OCI-M1 (cell line): ENCODE measurements at places on chromosomes 3 and 15.

DNA sequence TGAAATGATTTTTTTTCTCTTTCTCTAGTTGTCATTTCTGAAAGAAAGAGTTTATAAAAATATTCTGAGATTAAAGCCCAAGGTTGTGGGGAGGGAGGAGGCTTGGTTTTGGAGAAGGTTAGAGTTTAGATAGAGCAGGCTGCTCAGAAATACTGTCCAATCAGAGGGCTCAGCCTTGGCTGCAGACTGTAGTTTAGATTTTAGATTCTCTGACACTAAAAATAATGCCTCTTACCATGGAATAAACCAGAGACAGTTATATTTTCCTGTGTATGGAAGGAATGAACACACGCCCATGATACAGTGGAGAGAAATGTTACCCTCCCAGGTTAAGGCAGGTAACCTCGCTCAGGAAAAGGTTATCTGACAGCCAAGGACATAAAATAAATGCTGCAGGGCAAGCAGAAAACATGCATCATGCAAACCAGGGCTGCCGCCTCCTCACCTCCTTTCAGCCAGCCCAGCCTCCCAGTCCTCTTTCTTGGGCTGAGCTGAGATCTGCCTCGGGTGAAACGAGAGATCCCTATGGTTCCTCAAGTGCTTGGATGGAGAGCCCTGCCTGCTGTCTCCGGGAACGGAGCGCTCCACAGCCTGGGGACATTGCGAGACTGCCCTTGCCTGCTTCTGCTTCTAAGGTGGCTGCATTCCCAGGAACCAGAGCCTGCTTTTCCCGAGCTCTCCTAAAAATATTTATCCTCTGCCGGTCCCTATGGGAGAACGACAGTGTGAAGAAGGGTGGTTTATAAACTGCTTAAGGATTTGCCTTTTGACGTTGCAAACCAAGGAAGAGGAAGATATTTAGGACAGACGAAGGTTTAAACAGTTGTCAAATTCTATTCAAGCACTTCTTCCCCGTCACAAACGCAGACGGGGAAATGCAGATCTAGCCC is 848 bp downstream of the NCEH1 start:
- DNase-seq = peak; percentile 24

DNA sequence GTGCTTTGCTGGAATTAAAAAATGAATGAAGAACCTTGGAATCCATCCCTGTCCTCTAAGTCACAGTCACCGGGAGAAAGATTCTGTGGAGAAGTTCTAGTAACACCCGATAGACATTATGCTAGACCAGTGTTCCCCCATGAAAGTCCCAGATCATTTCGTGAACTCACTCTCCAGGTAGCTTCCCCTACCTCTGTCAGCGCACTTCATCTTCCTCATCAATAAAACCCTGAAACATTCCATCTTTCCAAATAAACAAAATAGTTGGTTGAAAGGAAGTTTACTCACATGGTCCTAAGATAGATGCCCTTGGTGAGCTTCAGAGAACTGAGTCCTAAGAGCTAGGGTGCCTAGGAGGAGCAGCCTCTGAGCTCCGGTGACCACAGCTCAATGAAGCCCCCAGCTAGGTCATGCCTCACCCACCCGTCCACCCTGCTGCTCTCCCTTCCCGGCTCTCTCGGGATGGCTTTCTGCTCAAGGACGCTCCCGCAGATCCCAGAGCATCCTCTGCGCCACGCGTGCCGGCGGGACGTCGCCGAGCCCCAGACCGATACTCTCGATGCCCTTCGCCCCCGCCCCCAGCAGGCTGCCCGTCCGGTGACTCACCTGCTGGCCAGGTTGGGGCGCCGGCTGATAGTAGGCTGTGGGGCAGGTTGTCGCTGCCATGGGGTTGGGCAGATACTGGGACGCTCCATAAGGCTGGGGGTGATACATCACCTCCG is 776 bp downstream of the VGLL3 start:
- DNase-seq = no peak

DNA sequence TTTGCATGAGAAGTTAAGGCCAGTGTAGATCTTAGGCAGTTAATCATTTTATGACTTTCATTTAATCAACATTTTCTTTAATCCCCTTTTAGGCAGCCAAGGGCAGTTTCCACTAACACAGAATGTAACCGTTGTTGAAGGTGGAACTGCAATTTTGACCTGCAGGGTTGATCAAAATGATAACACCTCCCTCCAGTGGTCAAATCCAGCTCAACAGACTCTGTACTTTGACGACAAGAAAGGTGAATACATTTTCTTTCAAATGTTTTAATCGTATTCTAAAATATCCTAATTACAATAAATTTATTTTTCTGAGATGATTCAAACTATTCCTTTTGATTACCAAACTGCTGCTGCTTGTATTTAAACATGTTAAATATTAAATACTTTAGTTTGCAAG is 843.2 kb downstream of the CADM2 start:
- peak; percentile 55 for DNase-seq

GRCh38 chr3:184145111-184145524 is 10.0 kb downstream of the EIF2B5 start:
- peak; percentile 18 for DNase-seq

DNA sequence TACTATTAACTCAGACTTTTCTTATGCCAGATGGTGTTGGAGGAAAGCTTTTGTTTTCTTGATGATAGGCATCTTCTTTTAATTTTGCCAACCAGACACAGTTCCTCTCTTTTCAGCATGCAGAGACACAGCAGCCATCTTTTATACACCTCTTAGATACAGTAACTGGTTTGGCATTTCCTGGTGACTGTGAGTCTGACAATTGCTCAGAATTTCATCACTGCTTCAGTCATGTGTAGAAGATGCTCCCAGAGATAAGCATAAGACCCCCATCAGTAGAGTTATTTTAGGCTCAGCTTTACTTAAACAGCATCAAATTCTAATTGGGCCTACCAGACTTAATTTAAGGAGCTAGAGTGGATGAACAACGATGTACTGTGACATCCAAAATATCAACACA is 779.0 kb downstream of the SQOR start:
- DNase-seq = no peak

GRCh38 chr15:85276508-85276907 is 103.9 kb upstream of the AKAP13 start:
- DNase-seq = no peak

- no peak for DNase-seq
Measured at GRCh38 chr3:127629467-127630403, 750 bp downstream of the PODXL2 start.

DNA sequence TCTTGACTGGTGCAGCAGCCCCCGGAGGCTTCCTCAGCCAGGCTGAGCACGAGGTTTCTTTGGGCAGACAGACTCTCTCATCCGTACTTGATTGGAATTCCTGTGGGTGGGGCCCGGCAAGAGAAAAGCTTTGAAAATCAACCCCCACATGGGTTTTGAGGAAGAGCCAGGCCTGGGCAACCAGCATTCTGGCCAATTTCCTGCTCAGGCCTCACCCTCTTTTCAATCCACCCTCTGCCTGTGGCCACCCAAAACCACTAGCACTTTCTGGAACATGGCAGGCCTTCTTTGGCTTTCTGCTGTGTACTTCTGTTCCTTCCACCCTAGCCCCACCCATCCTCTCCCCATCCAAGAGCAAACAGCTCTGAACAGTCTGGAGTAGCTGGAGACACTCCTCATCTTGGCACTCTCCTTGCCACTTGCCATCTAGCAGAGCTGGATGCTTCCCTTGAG is 5.9 kb downstream of the MYO5C start:
- no peak for DNase-seq

DNA sequence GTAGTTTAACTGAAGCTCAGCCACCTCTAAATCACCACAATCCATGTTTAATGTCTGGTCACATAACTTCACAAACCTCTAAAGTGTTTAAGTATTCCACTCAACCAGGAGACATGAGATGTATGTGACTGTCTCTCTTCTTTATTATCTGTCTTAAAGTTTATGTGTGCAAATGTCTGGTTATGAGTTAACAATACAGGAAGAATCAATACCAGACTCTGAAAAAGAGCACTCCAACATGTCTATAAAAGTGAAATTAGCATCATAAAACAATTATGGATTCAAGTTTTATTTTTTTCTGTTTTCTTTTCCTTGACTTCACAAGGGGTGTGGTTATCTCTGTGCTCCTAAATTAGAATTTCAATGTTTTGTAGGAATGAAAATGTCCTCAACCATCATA is 44.8 kb upstream of the AGBL1 start:
- DNase-seq = no peak

DNA sequence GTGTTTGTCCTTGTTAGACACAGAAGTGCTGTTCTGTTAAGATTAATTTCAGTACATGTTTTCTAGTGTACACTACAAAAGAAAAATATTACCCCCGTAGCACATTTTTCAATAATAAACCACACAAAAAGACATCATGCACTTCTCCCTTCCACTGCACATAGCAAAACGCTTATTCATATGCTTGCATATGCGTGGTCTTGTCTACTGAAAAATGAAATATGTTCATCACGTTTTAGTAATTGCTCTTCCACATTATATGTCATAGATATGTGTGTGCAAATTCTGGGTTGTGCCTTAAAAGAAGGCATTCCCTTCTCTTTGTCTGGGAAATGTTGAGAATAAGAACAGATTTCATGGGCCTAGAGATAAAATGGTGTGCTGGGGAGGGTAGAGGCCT is 353.9 kb downstream of the NSUN3 start:
- no peak for DNase-seq

- no peak for DNase-seq
Measured at GRCh38 chr3:46212101-46212500, 4.0 kb upstream of the CCR1 start.

DNA sequence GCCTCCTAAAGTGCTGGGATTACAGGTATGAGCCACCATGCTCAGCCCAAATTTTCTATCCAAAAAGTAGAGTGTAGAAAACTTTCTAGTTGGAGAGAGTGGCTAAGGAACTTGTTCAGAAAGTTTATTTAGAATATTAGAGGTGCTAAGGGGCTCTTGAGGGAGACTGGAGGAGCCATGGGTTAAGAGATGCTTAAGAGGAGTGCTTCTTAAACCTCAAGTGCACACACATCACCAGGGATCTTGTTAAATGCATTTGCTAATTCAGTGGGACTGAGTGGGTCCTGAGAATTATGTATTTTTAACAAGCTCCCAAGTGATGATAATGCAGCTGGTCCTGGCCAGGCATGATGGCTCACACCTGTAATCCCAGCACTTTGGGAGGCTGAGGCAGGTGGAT is 29.7 kb upstream of the SLMAP start:
- no peak for DNase-seq

- no peak for DNase-seq
Measured at GRCh38 chr15:62920682-62921502, 121.7 kb upstream of the TPM1 start.

DNA sequence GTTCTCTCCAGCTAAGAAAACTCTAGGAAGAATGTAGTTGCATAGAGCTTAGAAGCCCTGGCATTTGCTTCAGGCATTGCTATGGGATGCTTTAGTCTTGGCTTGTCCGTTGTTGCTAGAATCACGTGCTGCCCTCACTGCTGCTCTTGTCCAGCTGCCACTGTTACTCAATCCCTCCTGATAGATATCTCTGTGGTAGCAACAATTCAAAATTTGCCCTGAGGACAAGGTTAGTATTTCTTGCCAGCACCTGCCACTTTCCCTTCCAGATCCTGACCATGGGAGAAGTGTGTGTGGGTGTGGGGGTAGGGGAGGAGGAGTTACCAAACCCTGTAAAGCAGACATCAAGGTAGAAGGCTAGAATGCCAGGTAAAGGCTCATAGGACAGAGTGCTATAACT is 113.8 kb downstream of the PPM1L start:
- peak; percentile 63 for DNase-seq

DNA sequence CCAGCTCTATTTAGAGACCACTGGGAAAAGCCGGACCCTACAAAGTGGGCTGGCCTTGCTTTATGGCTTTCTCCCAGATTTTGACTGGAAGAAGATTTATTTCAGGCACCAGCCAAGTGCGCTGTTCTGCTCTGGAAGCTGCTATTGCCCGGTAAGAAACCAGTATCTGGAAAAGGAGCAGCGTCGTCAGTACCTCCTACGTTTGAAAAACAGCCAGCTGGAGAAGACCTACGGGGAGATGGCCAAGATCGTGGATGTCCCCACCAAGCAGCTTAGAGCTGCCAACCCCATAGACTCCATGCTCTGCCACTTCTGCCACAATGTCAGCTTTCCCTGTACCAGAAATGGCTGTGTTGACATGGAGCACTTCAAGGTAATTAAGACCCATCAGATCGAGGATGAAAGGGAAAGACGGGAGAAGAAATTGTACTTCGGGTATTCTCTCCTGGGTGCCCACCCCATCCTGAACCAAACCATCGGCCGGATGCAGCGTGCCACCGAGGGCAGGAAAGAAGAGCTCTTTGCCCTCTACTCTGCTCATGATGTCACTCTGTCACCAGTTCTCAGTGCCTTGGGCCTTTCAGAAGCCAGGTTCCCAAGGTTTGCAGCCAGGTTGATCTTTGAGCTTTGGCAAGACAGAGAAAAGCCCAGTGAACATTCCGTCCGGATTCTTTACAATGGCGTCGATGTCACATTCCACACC is 60.9 kb downstream of the PXYLP1 start:
- no peak for DNase-seq

- peak; percentile 25 for DNase-seq
Measured at GRCh38 chr3:50154840-50155490, at the start of gene SEMA3F. Gene SEMA3F, plus strand, starts transcription at chr3:50155324. Its CDS starts 4,299 bp downstream, at chr3:50159623.

DNA sequence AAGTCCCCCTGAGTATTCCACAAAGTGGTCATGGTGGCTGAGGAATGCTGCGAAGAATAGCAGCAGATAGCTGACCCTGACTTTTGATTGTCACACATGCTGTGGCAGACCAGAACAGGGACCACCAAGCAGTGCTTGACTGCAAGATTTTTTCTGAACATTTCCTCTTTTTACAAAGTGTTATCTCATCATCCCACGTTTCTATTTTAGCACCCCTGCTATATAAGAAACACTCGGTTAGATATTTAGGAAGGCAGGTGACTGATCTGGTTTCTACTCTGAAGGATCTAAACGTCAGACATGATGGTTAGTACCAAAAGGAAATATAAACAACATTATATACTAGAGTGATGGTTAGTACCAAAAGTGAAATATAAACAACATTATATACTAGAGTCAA is 9.1 kb downstream of the SLC25A26 start:
- peak; percentile 67 for DNase-seq

- DNase-seq = no peak
Measured at GRCh38 chr3:44999782-45000181, 23.7 kb downstream of the EXOSC7 start.

DNA sequence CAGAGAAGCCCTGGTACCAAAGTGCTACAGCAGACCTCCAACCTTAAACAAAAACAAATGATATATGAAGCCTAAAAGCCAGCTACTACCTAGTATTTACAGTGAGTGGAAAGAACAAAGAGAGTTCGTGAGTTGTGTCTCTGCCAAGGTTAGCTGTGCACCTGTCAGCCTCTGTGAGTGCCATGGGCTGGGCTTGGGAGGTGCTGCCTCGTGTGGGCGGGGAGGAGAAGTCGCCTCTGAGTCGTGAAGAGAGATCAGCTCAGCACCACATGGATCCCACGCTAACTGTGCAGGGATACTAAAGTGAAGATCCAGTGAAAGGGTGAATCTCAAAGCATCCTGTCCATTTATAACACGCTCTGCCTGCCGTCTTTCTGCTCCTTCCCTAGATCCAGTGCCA is 101.9 kb downstream of the CHDH start:
- no peak for DNase-seq

GRCh38 chr3:135449046-135449445 is 516.5 kb upstream of the PPP2R3A start:
- DNase-seq = no peak
